Esophagus mucosa (tissue), 1 donor: ENCODE measurements at places on chromosomes 6 and 20. TPM values are rescaled to one million over a fixed set of nuclear protein-coding genes. Genes with fewer than 3 reads are reported as not detected.

GRCh38 chr6:44559486-44560270 lies 172.2 kb downstream of the CDC5L start:
- no peak for ATAC-seq

GRCh38 chr6:2579241-2579761 lies 171.4 kb downstream of the MYLK4 start:
- peak; percentile 31 for ATAC-seq

GRCh38 chr6:151276112-151276740 lies 36.5 kb downstream of the AKAP12 start:
- ATAC-seq, result no peak

TNFAIP3 gene
- 8.8 TPM for total RNA-seq

- no peak for ATAC-seq
Observed at GRCh38 chr6:90124874-90125510, 171.7 kb downstream of the BACH2 start.

GRCh38 chr20:17344790-17345189 lies 118.0 kb downstream of the PCSK2 start:
- no peak for ATAC-seq

- ATAC-seq, result peak; percentile 62
Observed at GRCh38 chr6:12051861-12052368, 39.8 kb downstream of the HIVEP1 start.

LRP11 gene
- 41.8 TPM for total RNA-seq

NCOA5 gene
- total RNA-seq, result 14.3 TPM

DNA sequence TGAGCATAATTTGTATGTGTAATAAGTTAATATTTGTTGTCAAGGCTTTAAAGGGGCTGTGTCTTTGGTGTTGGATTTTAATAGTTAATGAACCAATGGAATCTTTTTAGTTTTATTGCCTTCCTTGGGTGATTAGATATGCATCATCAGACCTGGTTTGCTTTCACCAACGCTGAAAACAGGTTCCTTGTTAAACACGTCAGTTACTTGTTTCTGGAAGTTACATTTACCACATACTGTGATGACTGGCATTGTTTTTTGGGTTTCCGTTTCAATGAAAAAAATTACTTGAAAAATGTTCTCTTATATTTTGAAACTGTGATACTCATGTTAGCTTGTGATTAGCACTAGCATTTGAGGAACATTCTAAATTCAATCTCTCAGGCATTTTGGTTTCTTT lies 58.6 kb upstream of the RNF144B start:
- ATAC-seq, result peak; percentile 59

PBX2 gene
- 34.7 TPM for total RNA-seq

- ATAC-seq, result peak; percentile 63
Observed at GRCh38 chr20:6142348-6142993, 19.6 kb upstream of the FERMT1 start.
